Renal pelvis (tissue), 12 donors: ENCODE measurements at places on chromosomes 3 and 15. TPM values are rescaled to one million over a fixed set of nuclear protein-coding genes. Genes with fewer than 3 reads are reported as not detected.
A peak's percentile ranks its signal among the peaks of the same experiment; 100 is the strongest.

- DNase-seq: peak; percentile 33
Measured at GRCh38 chr3:159266779-159267178, 464.9 kb downstream of the MFSD1 start.

GRCh38 chr3:38653685-38654537 lies 4.4 kb upstream of the SCN5A start:
- DNase-seq: no peak

CHST13 gene
- polyA plus RNA-seq: 11.0 TPM

GRCh38 chr3:70242297-70242882 lies 70.0 kb downstream of the MDFIC2 start:
- no peak for DNase-seq

DNA sequence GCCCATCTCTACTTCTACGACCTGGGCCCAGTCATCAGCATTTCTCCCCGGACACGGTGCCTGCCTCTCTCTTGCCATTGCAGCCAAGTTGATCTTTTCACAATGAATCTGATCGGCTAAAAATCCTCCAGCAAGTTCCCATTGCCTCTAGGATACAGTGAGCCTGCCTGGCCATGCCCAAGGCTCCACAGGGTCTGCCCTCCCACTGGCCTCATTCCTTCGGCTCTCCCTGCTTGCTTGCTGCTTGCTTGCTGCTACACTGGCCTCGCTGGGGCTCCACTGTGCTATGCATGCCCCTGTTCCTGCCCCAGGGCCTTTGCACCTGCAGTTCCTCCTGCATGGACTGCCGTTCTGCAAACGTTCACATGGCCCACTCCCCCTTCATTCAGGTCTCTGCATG lies 2.0 kb downstream of the ABTB1 start:
- no peak for DNase-seq

DNA sequence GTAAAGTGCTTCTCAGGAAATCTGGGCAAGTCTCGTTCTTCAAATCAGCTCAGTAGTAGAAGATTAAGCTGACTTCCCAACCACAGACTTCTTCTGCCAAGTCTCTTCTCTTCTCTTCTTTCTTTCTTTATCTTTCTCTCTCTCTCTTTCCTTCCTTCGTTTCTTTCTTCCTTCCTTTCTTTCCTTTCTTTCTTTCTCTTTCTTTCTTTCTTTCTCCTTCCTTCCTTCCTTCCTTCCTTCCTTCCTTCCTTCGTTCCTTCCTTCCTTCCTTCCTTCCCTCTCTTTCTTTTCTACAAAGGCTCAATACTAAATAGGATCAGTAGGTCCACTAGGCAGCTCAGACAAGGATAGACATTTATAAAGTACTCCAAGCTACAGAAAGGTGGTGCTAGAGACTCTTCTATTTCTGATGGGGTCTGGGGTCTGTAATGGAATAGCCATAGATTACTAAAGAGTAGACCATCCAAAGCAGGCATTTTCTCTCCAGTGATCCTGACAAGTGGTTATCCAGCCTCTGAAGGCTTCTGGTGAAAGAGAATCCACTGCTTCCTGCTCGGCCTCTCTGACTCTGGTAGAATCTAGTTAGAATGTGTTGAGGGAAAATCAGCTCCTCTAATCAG lies 100.8 kb downstream of the TPRG1 start:
- peak; percentile 37 for DNase-seq

GRCh38 chr3:23676093-23676492 lies 129.7 kb upstream of the UBE2E1 start:
- DNase-seq: no peak

GRCh38 chr3:141052201-141053069 lies 1.3 kb downstream of the SPSB4 start:
- peak; percentile 69 for DNase-seq

GRCh38 chr15:27826411-27826810 lies 272.7 kb downstream of the OCA2 start:
- DNase-seq: no peak

DNA sequence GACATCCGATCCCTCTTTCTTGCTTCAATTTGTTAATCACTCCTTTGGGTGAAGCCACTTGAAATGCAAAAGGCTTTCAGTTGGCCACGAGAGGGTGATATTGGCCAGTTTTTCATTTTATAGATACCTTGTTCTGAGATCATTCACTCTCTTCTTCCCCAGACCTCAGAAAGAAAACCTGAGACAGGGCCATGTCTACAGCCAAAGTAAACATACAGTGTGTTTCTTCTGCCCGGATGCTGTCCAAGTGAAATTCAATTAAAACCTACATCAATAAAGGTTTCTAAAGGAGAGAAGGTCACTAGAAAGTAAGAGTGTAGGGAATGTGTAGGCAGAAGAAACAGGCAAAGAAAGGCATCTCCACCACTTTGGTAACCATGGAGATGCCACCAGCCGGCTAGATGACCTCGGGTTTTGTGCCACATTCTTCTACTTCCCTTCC lies 39.5 kb upstream of the FMN1 start:
- DNase-seq: peak; percentile 42
